GOT3 (cell line): ENCODE measurements at places on chromosomes 1 and 21.

- DNase-seq: no peak
Measured at GRCh38 chr1:67324068-67324467, 16.4 kb downstream of the IL12RB2 start.

GRCh38 chr21:41763996-41764395, 2.9 kb downstream of the RIPK4 start:
- DNase-seq: no peak

- DNase-seq: no peak
Measured at GRCh38 chr1:85196358-85196757, 4.5 kb downstream of the SYDE2 start.

- no peak for DNase-seq
Measured at GRCh38 chr1:65717815-65718454, 74.8 kb upstream of the PDE4B start.

DNA sequence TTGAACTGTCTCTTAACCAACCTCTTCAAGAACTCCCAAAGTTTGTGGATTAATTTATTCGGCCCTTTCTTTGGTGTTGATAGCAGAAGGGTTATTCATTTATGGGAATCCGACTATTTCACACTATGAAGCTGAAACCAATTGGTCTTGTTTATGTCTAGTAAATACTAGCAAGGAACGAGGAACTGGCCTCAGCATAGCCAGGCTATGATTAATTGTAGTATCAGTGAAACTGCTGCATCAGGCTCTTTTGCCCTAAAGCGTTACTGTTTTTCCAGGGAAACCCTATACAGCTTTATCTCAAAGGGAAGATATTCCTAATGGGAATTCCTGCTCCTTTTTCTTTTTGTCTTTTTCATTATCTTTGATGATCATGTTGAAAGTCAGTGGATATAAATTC, 35.1 kb downstream of the CLEC20A start:
- DNase-seq: no peak

GRCh38 chr1:1680912-1681273, 11.7 kb downstream of the SLC35E2B start:
- DNase-seq: no peak

DNA sequence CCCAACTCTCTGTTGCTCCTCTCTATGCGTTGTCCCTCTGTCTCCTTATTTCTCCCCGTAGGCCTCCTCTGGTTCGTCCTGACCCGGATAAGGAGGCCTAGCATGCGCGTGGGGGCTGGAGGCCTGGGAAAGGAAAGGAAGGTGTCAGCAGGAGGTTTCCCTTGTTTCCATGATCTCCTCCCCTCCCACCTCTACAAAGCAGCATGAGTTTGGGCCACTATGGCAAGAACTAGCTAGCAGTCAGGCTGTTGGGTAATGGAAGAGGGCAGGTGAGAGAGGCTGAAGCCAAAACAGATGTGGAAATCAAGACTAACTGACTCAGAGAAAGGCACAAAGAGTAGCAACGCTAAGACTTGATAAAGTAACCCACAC, 687 bp upstream of the SEMA6C start:
- no peak for DNase-seq

DNA sequence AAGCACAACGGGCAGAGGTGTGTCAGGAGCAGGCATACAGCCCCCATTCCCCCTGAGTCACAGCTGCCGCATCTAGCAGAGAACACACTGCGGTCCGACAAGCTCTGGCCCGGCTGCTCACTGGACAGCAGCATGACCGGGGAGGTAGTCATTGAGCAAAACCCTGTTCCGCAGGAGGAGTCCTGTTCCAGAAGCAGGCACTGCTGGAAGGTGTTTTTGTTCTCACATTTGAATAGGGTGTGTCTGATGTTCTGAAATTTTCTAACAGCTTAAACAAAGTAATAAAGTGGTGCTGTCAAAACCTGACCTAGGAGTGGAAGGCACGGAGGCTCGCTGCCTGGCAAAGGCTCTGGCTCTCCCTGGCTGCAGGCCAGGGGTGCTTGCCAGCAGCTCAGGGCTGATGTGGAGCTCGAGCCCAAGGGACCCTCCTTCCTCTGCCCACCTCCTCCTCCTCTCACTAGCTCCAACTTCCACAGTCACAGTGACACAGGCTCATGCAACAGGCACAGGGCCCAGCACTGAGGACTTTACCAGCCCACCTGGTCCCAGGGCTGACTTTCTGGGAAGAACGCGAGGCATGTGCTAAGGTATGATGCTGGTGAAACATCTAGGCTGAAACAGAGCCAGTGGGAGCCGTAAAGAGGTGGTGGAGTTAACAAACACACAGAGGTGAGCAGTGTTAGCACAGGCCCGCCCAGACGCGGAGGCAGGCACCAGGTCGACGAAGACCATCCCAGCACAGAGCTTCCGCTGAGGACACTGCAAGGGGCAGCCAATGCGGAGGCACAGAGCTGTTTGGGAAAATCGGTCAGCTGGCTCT, 118.6 kb upstream of the IFFO2 start:
- DNase-seq: no peak

GRCh38 chr1:109969146-109969829, 15.3 kb upstream of the AHCYL1 start:
- no peak for DNase-seq

GRCh38 chr1:209387969-209388329, 195.6 kb upstream of the CAMK1G start:
- DNase-seq: no peak

- DNase-seq: no peak
Measured at GRCh38 chr1:183778568-183779433, 26.1 kb upstream of the RGL1 start.

- no peak for DNase-seq
Measured at GRCh38 chr1:9080705-9081291, 11.4 kb upstream of the SLC2A5 start.

GRCh38 chr1:44803312-44804095, 3.3 kb downstream of the PLK3 start:
- DNase-seq: no peak

GRCh38 chr1:74818661-74819456, 85.9 kb downstream of the TYW3 start:
- DNase-seq: no peak

DNA sequence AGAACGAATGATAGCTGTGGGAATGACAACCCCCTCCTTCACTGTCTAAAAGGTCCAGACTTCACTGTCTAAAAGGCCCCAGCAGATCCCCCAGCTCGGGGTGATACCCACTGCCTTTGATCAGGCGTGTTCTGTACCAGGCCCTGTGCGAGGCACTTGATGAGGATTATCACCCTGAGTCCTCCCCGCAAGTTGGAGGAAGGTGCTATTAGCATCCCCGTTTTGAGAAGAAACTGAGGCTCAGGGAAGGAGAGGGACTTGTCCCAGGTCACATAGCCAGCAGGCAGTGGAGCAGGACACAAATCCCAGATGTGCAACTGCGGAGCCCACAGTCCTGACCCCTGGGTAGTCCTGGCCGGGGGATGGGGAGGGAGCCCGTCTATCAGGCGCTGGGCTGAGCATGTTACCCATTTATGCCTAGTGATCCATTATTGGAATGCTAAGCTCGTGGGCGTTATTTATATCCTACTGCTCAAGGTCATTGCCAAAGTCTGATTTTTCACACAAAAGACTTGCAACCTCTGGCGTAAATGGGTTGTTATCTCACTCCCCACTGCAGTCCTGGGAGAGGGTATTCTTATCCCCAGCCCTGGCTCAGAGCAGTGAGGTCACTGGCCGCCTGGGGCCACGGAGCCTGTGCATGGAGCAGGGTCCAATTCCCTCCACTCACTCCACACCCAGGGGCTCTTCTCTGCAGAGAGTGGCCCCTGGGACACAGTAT, 722.2 kb downstream of the MATN1 start:
- DNase-seq: no peak

- no peak for DNase-seq
Measured at GRCh38 chr1:213443415-213443814, 392.4 kb downstream of the RPS6KC1 start.

DNA sequence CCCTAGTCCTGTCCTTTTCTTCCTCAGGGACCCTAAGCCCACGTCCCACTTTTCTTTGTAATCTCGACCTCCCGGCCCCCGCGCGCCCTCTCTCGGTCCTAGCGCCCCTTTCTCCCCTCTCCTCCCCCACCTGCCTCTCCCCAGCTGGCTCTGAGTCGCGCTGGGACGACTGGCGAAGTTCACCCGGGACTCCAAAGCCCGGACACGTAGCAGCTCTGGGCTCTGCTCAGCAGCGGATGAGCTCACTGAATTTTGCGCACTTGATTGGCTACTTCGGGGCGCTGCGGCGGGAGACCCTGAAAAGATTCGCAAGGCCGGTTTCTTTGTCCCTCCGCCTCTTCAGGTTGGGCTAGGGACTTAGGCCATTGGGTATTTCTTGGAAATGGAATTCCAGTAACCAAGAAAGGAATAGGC, 16.3 kb upstream of the ACKR1 start:
- no peak for DNase-seq

DNA sequence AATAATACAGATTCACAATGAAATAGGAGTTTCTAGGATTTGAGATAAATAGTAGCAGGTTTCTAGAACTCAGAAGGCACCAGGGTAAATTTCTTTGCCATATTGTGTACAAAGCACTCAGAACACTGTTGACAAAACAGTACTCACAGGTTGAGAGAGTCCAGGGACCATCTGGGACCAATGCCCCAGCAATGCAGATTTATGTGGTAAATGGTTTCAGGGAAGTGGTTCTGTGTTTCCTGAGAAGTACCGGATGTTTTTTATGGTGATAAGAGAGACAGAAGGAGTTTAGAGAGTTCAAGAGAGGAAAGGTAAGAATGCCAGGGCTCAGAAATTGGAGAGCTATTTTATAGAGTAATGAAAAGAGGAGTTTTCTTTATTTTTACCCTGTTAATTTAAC, 29.6 kb upstream of the DIPK1A start:
- no peak for DNase-seq

DNA sequence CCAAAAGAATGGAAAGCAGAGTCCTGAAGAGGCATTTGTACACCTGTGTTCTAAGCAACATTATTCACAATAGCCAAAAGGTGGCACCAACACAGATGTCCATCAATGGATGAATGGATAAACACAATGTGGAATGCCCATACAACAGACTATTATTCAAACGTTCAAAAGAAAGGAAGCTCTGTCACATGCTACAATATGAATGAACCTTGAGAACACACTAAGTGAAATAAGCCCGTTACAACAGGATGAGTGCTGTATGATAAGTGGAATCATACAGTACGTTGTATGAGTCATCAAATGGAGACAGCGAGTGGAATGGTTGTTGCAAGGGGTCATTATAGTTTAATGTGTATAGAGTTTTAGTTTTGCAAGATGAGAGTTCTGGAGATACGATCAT, 80.1 kb downstream of the SH3BGR start:
- no peak for DNase-seq

DNA sequence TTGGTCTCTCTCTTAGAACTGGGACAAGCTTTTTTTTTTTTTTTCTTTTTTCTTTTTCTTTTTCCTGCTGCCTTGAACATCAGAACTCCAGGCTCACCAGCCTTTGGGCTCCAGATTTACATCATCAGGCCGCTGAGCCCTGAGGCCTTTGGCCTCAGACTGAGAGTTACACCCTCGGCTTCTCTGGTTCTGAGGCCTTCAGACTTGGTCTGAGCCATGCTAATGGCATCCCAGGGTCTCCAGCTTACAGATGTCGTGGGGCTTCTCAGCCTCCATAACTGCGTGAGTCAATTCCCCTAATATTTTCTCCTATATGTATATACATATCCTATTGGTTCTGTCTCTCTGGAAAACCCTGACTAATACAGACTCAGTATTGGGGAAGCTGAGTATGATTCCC, 36.5 kb upstream of the RC3H1 start:
- no peak for DNase-seq

DNA sequence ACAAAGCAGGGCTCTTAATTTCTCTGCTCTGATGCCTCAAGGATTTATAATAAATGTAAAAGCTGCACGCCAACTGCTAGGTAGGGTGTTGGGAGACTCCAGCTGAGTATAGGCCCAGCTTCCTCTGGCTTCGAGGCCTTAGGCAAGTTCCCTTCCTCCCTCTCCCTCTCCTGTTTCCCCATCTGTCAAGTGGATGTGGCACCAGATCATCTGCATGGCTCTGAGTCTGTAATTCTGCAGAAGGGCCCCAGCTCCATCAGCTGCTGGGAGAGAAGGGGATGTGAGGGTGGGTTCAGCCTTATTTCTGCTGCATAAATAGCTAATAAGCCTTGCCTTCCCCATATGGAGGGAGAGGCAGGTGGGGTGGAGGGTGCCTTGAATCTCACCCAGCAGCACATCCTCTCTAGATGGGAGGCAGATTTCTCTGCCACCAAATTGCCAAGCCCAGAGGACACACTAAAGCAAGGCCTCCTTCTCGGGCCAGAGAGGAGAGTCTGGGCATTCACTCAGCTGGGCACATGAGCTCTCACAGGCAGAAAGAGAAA, 3.8 kb downstream of the TRIM62 start:
- no peak for DNase-seq

DNA sequence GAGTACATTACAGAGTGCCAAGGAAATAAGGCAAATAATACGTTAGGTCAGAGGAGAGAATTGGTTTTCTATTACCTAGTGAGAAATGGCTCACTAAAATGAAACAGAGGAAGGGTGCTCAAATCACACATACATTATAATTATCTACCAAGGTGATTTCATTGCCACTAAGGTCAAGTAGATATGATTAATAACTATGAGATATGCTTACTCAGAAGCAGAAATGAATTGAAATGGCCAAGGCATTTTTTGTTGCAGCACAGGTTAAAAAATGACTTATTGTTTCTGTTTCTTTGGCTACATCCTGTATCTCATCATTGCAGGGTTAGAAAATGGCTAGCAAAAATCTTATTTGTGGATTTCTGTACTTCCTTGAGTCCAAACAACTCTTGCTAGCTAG, 154.5 kb upstream of the GORAB start:
- DNase-seq: no peak

DNA sequence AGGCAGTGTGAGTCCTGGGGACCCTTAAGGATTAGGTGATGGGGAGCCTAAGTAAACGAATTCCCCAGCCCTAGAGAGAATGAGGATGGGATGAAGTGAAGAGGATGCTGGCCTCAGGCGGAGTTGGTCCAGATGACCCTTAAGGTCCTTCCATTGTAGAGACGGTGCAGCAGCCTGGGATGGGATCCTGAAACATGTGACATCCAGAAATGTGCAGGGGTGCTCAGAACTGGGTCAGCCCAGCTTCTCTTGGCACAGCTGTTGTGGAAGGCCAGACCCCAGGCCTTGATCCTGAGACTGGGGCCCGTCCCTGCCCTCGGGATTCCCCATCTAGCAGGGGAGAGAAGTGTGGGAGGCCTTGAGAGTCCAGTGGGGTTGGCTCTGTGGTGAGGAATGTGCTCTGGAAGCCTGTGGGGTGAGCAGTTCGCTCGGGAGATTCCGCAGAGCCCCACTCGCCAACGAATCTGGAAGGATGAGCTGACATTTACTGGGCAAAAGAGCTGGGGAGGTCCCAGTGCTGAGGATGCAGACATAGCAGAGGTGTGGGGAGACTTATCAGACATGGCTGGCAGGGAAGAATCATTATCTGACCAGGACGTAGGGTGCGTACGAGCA, 28.1 kb downstream of the A3GALT2 start:
- DNase-seq: no peak

GRCh38 chr1:200558866-200559459, 61.6 kb downstream of the KIF14 start:
- no peak for DNase-seq

- no peak for DNase-seq
Measured at GRCh38 chr1:43063394-43064219, 104.9 kb upstream of the SLC2A1 start.

- no peak for DNase-seq
Measured at GRCh38 chr1:163395790-163396189, 74.0 kb downstream of the NUF2 start.
